ENCODE measurements at places on chromosomes 1 and 21.

DNA sequence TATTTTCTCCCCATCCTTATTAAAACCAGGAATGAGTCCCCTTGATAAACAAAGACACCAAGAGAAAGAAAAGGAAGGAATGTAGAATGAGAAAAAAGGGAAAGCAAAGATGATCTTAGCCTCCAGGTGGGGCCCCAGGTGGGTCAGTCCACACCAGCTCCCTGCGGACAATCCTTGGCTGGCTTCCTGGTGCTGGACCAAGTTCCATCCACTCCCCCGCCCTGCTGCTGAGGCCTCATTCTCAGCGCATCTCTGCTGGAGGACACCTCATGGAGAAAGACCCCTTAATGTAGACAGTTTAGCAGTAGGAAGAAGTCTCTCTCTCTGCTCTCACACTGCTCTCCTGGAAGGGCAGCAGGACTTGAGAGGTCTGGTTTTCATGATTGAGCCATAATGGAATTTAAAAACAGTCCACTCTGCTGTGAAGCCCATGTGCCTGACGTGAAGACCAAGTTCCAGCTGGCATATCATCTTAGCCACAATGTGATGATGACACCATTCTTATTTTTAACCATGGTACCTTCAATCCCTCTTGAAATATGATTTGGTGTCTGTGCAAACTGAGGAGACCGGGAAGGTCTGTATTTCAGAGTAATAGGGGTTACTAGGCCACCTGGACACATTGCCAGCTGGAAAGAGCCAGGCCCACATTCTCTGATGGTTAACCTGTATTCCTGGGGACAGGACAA lies 83.1 kb downstream of the WLS start:
- DNase-seq: no peak

- DNase-seq: peak; percentile 17
Observed at GRCh38 chr1:171188388-171189266, 3.5 kb downstream of the FMO2 start.

DNA sequence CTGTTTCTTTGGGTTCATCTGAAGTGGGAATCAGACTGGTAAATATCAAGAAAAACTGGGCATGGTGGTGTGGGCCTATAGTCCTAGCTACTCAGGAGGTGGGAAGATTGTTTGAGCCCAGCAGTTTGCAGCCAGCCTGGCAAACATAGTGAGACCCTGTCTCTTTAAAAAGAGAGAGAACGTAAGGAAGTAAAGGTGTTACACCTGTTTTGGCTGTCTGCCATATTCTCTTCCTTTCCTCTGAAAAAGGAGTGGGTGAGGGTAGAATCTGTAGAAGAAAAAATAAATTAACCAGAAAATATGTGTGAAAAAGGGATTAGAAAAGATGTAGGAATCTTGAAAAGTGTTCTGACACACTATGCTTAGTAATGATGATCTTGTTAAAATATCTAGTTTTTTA lies 20.0 kb downstream of the AHCYL1 start:
- DNase-seq: no peak

DNA sequence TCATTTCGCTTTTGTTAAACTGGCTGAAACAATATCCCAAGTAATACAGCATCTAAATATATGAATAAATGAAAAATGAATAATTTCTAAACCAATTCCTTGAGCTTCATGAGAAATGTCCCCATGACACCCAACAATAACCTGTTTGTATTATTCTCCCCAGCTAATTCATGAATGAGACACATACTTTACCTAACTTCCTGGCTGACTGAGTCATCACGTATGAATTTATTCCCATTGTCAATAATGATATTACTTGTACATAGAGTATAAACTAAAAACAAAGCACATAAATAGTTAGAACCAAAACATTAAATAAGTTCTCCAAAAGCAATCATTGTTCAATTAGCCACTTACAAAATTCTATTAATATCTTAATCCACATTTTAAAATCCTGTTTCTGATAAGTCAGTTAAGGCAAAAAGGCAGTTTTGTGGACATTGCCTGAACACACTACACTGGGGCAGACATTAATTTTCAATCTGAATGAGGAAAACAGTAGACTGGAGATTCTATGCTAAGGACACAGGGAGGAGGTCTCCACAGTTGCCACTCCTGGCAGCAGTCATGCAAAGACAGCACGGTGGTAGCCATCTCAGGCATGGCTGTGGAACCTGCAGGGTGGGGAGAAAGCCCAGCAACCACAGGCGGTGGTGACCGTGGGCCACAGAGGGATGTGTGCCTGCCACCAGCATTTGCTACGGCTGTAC lies 48.2 kb downstream of the SLC9C2 start:
- DNase-seq: no peak

GRCh38 chr1:150765296-150765976 lies at the start of gene CTSS:
Gene CTSS, minus strand, starts transcription at chr1:150765778. Its CDS starts 1,015 bp downstream, at chr1:150764763.
- no peak for DNase-seq

DNA sequence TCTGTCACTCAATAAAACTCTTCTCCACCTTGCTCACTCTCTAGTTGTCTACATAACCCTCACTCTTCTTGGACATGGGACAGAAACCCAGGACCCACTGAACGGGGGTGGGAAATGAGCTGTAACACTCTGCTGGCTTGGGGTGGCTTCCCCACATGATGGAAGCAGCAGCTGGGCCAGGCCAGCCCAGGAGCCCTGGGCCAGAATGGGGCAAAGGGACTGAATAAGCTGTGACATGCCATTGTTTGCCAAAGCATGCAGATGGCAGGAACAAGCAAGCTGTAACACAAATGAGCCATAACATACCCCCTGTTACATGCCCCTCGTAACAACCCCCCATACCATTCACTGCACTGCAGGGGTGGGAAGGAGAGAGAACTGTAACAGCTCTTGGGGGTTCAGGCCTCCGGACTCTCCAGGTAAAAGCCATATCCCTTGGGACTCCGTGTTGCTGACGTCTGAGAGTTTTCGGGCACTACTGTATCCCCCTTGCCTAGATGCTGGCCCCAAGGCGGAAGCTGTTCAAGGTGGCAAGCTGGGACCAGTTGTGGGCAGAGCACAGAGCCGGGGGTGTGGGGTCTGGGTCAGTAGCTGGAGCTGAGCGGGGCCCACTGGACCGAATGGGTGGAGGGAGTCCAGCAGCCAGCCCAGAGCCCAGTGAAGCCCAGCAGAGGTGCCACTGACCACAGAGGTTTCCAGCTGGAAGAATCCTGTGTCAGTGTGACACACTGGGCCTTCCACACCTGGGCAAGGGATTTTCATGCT lies 56.1 kb upstream of the DMRTB1 start:
- DNase-seq: no peak

DNA sequence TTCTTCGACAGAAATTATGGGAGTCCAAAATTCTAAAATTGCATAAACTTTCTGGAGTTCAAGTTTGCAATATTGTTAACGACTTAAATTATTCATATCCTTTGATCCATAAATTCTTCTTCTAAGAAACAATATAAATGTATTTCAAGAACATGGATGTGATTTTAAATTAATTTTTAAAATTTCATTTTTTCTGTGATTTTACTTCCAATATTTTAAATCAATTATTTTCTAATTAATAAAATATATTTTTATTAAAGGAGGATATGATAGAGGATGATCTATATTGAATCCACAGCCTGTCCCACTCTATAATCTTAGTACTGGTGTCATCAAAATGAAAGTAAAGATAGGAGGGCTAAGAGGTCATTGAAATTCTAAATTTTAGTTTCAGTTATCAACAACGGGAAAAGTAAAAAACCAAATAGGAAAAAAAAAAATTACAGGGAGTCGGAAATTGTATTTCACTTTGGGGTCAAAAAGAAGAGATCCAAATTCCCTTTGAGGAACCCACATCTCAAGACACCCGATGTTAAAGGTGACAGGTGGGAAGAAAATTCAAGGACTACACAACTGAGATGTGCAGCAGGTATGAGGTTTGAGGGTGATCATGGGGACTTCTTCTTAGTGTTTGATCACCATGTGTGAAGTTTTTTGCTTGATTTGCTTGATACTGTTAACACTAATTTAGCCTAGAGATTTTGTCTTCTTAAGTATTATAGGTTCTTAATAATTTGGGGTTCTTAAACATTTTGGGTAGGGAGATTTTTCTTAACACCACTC lies 154.8 kb upstream of the RGS18 start:
- DNase-seq: no peak

GRCh38 chr1:228810878-228811711 lies 75.8 kb downstream of the RHOU start:
- DNase-seq: no peak

- DNase-seq: no peak
Observed at GRCh38 chr21:19776076-19776475, 1222.1 kb upstream of the NCAM2 start.

DNA sequence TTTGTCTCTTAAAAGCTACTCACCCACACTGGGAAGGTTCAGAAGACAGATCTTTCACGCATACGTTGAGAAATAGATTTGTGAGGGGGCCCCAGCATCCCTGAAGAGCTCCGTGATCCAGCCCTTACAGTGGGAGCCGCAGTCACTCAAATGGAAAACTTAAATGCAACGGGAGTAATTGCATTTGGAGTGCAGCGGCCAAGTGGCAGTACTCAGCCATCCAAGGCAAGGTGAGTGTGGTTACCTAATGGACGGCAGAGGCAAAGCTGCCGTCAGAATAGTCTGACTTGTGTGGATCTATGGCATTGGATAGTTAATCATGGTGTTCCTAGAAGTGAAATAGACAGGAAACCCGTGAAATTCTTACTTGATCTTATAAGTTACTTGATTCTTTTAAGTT lies 5.1 kb downstream of the SPSB1 start:
- no peak for DNase-seq

DNA sequence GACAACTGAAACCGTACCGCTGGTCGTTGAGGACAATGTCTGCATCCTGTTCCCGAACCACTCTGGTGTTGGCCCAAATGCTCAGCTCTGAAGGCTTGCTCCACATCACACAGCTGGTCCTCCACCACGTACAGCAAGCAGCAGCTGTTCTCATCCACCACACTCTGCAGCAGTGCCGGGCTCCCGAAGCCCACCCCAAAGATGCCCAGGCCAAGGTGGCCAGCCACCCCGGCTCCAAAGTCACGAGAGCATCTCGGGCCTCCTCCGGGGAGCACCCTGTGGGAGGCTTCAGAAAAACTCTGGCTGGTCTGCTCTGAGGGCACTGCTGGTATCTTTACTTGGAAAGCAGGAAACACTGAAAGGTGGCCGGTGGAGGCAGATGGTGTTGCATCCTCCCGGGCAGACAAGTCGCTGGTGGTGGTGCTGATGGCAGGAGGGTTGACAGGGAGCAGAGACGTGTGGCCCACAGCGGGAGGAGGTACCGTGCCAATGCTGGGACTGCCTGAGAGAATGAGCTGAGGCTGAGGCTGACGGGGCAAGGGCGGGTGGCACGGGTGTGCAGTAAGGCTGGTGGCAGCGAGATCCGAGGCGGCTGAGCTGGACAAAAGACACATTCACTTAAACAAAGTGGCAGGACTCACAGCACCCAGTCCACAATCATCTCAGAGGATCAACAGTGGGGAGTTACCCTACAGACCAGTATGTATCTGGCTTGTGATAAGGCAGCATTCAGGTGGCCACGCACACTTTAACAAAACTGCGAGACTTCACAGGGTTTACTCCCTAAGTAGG lies 6.5 kb upstream of the CCDC27 start:
- no peak for DNase-seq

GRCh38 chr1:20347699-20348098 lies 57.0 kb downstream of the VWA5B1 start:
- no peak for DNase-seq
